ENCODE measurements at places on chromosomes 4 and X. TPM values are rescaled to one million over a fixed set of nuclear protein-coding genes. Genes with fewer than 3 reads are reported as not detected.

DNA sequence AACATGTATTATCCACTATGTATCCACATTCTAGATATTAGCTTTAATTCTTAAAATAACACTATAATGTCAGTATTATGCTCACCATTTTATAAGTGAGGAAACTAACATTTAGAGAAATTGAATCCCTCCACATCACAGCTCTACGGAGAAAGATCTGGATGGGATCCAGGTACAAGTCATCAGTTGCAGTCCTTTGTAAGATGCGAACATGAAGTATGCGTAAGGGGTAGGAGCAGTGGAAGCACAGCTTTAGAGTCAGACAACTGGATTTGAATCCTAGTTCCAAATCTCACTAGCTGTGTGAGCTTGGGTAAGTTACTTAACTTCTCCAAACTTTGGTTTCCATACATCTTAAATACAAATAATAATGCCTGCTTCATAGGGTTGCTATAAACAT, 162.5 kb downstream of the ATP10D start:
- DNase-seq: no peak

Gene ASB11
- total RNA-seq: not detected

- no peak for DNase-seq
Measured at GRCh38 chr4:103118166-103118565, 18.5 kb upstream of the BDH2 start.

Gene C4orf51
- total RNA-seq: not detected

Measured in K562 (cell line).